ENCODE measurements at places on chromosomes 7 and 10.

DNA sequence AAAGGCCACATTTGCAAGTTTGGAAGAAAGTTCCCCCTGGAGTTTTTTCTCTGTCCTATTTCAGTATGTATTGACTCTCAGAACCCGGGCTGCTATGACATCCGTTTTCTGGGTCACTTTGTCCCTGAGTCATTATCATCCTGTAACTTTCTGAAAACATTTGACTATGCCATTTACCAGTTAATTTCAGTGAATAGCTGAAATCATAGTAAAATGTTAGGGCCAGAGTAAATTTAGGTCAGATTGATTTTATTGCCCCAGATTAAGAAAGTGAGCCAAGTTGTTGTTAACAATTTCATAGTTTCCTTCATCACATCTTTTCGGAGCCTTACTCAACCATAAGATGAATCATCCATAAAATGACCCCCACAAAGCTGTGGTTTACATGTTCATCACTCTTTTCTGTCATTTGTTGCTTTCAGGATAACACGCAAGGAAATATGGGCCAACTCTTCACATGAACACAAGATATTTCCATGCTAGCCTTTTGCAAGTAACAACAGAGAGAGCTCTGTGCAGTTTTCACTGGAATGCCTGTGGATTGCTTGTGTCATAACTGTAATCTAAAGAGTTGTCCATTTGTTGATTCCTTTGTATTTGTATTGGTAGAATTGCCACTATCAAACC, 3.9 kb upstream of the MACC1 start:
- DNase-seq, result peak; percentile 72

DNA sequence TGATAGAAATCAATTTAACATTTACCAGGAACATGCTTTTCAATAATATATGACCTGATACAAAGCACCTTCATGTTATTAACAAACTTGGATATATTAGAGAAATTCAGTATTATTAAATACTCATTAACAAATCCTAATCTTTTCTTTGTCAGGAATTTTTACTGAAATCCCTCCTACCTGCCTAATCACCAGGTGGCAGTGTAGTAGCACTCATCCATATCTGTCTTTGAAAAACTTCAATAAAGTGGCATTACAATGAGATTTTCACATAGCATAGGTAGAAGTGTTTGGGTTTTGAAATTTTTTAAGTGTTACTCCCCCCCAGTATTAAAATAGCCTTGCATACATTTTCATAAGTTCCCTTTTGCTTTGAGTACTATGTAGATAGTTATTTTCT, 1246.6 kb upstream of the LRRN3 start:
- no peak for DNase-seq

GRCh38 chr7:157743781-157744525, 407.1 kb downstream of the DNAJB6 start:
- no peak for DNase-seq

DNA sequence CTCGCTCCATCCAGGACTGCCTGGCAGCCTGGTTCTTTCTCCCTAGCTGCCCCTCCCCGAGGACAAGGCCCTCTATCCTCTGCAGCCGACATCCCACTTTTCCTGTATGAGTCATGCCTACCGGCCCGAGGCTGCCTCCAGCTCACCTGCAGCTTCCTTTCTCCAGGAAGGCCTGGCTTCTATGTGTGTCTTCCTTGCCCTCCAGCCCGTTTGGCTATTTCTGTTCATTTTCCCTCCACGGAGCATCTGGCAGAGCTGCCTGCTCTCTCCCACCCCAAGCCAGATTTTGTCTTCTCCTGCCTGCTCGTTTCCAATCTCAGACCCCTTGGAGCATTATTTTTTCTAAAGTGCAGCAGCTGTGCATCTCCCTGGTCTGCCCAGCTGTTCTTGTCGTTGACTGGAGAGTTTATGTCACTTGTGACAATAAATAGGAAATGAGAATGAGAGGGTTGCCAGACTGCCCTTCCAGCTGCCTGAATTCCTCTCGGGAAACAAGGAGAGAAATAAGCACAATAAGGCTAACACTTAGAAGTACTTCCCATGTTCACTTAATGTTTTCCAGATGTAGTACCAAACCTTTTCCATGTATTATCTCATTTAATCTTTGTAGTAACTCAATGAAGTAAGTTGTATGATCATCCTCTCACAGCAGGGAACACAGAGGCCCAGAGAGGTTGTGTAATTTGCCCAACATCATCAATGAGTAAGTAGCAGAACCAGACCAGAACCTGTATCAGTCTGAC, 19.7 kb downstream of the UBTD1 start:
- no peak for DNase-seq

- DNase-seq, result no peak
These were observed 99.4 kb downstream of the TPST1 start for GRCh38 chr7:66304536-66304935.

DNA sequence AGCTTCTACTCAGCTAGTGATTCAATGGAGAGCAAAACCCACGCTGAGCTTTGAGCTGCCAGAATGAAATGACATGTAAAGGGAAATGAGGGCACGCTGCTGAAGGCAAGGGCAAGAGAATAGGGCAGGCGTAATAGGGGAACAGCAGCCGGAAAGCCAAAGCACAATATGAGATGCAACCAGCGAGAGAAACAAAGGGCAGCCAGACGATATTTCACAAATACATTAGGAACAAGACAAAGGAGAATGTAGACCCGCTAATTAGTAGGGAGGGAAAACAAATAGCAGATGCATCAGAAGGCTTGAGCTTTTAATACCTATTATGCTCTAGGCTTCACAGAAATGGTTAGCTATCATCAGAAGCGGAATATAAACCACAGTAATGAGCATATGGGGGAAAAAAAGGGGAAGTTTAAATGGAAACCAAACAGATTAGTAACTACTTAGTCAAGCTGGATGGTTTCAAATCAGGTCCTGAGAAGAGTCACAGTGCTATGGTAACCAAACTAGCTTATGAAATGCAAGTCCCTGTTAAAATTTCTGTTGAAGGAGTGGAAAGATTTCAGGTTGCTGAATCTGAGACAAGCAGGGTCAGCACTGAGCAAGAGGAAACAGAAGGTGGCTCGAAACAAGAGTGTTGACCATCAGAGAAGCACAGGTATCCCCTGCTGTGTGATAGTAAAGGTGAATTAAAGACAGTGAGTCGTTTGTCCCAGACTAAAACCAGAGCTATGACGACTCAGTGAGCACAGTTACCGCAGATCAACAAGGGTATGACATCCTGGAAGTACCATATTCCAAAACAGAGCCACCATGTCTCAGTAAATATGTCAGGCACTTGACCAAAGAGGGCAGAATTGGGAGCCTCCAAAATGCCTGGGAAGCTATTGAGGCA, 496.9 kb upstream of the CELF2 start:
- no peak for DNase-seq

GRCh38 chr7:41773756-41774155, 70.9 kb upstream of the INHBA start:
- no peak for DNase-seq

- DNase-seq, result no peak
These were observed 64.7 kb downstream of the NRF1 start for GRCh38 chr7:129676017-129676897.

DNA sequence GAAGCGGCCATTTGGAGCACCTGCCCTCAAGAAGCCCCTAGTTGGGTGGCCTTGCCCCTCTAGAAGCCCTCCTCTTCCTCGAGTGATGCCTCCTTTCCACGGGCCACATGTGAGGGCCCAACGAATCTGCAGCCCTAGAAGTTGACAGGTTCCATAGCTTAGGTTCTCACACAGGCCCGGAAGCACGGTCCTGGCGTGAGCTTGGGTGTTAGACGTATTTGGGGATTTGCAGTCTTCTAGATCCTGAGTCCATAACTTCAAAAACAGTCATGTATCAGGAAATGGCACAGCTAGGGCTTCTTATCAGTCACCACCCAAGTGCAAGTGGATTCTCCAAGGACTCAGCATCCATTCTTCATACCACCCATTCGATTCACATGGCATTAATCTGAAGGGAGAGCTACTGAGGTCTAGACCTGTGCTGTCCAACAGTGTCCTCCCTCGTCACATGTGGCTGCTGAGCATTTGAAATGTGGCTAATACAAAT, 477 bp upstream of the FBXW4 start:
- DNase-seq, result no peak

DNA sequence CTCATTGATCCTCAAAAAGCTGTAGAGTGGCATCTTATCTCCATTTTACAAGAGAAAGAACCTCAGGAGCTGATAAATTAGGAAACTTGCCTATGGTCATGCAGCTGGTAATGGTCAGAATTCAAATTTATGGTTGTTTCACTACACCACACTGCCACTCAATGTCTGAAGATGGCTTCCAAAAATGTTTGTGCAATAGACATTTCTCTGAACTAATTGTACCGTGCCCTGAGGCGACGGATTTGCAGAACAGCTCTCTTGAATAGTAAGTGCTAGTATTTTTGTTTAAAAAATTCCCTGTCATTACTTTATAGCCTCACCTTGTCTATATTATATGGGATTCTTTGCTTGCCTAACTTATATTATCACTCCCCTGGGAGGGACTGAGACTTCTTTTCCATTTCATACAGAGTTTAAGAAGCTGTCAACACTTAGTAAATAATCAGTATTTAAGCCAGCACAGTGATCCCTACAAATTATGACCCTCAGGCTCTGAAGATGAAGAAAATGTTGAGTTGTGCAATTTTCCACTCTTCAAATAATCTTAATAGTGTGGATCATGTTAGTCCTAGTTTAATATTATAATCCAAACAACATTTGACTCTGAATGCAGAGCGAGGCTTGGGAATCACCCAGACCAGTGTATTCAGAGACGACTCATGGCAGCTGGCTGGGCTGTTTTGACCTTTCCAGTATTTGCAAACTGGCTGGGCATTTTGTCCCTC, 346.6 kb downstream of the PTEN start:
- DNase-seq, result peak; percentile 19

DNA sequence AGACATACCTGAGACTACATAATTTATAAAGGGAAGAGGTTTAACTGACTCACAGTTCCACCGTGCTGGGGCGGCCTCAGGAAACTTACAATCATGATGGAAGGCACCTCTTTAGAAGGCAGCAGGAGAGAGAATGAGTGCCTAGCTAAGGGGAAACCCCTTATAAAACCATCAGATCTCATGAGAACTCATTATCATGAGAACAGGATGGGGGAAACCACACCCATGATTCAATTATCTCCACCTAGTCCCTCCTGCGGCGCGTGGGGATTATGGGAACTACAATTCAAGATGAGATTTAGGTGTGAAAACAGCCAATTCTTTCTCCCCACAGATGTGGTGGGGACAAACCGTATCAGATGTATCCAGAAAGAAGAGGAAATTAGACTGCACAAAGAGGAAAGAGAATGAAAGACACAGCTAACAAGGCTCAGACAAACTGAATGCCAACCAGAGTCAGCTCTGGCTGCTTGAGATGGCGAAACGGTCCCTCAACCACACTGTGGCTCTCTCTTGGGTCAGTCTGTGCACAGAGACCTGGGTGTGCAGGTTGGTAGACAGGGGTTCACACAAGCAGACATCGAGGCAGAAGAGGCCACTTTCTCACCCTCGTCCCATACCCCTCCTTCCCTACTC, 375.6 kb downstream of the SFMBT2 start:
- DNase-seq, result no peak

GRCh38 chr10:3774814-3775695, 10.0 kb downstream of the KLF6 start:
- DNase-seq, result peak; percentile 91

DNA sequence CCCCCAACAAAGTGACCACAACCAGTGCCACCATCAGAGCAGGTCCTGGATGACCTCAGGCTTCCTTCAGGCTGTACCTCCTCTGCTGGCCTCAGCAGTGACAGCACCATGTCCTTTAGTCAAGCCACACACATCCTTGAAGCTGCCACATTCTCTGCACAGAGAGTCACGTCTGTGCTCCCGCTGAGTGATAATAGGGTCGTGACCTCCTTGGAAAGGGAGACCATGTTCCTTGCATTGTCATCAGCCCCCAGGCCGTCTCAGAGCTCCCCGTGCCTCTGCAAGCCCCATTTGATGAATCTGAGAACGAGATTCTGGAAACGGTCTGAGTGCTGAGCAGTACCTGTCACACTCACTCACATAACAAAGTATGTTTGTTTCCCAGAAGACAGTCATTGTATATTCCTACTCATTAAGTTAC, 106.5 kb upstream of the PRR15 start:
- no peak for DNase-seq

- DNase-seq, result no peak
These were observed 609.4 kb upstream of the C7orf33 start for GRCh38 chr7:147980826-147981813.

GRCh38 chr7:156219307-156220077, 407.2 kb upstream of the SHH start:
- DNase-seq, result no peak

DNA sequence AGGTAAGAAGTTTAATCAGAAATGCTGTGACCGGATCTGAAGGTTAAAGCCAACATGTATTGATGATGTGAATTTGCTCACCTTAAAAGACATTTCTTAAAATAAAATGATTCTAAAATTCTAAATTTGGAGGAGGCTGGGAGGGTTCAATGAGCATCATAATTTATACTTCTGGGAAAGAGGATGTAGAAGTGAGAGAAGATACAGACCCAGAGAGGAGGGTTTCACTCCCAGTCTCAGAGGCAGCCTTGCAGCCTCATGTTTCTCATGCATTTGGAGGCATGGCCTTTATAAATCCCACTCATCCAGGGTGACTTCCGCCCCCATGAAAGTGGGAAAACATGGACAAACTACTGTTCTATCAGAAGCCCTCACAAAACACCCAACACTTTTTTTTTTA, 305.6 kb upstream of the PITRM1 start:
- DNase-seq, result no peak

DNA sequence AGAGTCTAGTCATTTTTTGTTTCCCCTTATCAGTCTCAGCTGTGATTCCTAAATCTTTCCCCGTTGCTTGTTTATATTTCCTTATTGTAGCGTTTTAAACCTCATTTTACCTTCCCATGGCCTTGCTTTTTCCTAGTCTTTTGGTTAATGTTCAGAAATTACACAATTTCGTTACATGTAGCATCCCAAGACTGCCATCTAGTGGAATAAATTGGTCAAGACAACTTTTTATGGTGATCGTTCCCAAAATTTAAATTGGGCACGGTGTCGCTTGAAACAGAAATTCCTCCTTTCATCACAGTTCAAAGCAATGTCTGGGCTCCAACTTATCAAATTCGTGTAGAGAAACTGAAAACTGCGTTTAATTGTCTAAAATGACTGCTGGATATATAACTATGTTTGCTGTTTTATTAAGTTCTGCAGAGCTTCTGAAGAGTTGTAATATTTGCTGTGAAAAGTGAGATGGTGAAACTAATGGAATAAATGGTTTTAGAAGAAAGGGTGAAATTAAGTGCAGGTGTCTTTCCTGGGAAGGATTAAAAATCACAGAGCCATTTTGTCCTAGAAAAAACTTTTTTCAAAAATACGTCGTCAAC, 370.2 kb downstream of the PHF14 start:
- no peak for DNase-seq

- no peak for DNase-seq
These were observed 136.0 kb downstream of the KIF20B start for GRCh38 chr10:89837165-89838043.
